Hematopoietic multipotent progenitor cell treated with erythropoietin and hydrocortisone succinate and interleukin-3 and kit ligand, for 6 days (in vitro differentiated cells): ENCODE measurements at places on chromosomes 6 and 20.
A peak's percentile ranks its signal among the peaks of the same experiment; 100 is the strongest.

GRCh38 chr6:156840136-156840535 is 63.0 kb downstream of the ARID1B start:
- DNase-seq, result no peak

- peak; percentile 46 for DNase-seq
These were observed 35.1 kb upstream of the RFPL4B start for GRCh38 chr6:112311950-112312547.

- no peak for DNase-seq
These were observed 341.0 kb upstream of the SULF2 start for GRCh38 chr20:48126227-48126740.

DNA sequence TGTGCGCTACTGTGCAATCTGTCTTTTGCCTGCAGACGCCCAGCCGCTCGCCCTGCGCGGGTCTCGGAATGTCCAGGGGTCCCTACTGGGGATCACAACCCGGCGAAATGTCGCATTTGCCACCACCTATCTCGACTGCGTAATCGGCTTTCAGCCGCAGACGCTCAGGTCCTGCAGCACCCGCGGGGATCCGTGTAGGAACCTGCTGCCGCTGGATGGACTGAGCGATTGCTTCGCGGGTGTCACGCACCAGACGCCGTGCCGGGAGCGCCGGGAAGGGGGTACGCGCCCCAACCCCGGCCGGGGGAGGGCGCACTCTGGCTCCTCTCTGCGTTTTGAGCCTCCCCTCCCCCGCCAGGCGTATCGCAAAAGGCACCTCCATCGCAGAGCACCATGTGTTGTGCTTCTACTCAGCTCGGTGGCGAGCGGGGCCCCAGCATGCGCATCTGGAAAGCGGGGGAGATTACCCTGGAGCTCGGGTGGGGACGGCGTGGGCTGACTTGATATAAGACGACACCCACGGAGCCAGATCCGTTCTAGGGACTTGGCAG is 747 bp upstream of the PTPRA start:
- DNase-seq, result peak; percentile 91

DNA sequence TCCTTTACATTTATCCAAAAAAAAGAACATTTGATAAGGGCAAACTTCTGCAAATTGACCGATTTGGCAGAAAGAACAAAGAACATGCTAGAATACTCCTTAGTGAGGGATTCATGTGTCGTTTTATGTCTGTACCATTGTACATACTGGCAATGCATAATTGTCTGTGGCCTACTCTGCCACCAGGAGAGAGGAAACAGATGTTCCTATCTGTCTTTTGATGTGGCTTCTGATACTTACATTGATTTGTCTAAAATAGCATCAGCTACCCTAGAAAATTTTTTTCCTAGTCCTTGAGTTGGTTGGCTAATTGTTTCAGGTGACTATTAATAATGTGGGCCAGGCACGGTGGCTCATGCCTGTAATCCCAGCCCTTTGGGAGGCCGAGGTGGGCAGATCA is 654.1 kb downstream of the KIF16B start:
- no peak for DNase-seq

DNA sequence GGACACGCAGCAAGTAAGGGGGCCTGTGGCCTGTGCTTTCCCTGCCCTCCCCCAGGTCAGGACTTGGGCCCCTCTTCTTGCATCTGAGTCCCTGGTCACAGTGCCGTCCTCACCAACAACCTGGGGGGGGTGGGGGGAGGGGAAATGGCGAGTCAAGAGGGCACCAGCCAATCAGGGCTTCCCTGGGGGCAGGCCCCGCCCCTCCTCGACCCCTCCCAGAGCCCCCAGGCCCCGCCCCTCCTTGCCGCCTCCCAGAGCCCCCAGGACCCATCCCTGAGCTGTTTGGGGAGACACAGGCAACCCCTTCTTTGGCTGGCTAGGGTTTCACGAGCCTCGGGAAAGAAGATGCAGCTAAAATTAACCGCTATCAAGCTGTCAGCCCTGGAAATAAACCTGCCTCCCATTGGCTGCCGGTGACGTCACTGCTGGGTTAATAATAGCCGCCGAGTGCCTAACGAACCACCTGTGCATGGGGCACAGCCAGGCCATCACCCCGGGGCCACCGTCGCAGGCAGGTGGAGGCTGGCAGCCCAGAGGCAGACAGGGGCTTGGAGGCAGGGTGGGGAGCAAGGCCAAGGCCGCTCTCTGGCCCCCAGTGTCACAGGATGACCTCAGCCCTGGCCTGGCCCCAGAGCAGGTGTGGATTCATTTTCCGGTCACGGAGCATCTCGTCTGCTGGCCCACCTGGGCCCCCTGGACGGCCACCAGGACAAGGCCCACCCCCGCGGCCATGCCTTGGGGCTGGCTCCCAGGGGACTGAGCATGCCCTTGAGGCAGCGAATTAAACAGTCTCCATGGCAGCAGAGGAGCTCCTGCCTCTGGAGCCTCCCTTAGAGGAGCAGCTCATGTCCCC is 3.2 kb upstream of the EEF1A2 start:
- DNase-seq, result no peak

DNA sequence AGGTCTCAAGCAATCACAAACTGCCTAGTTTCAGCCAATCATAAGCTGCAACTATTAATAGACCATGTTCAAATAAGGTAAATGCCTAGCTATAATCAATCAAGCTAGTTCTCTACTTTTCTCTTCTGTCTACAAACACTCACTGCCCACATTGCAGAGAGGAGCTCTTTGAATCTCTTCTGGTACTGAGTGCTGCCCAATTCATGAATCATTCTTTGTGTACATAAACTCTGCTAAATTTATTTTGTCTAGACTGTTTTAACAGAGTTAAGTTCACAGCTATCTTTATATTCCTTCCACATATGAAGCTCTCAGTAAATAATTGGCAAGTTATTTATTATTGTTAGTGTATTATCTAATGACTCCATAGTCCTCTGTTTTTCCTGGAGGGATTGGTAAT is 411.0 kb downstream of the EPHA7 start:
- no peak for DNase-seq
